ENCODE measurements at places on chromosomes 1 and 21. TPM values are rescaled to one million over a fixed set of nuclear protein-coding genes. Genes with fewer than 3 reads are reported as not detected.
A peak's percentile ranks its signal among the peaks of the same experiment; 100 is the strongest.

UTS2 gene
- total RNA-seq, result not detected

- DNase-seq, result no peak
These were observed 81.5 kb upstream of the UBE2U start for GRCh38 chr1:64121766-64122385.

MIXL1 gene
- not detected for total RNA-seq

DNA sequence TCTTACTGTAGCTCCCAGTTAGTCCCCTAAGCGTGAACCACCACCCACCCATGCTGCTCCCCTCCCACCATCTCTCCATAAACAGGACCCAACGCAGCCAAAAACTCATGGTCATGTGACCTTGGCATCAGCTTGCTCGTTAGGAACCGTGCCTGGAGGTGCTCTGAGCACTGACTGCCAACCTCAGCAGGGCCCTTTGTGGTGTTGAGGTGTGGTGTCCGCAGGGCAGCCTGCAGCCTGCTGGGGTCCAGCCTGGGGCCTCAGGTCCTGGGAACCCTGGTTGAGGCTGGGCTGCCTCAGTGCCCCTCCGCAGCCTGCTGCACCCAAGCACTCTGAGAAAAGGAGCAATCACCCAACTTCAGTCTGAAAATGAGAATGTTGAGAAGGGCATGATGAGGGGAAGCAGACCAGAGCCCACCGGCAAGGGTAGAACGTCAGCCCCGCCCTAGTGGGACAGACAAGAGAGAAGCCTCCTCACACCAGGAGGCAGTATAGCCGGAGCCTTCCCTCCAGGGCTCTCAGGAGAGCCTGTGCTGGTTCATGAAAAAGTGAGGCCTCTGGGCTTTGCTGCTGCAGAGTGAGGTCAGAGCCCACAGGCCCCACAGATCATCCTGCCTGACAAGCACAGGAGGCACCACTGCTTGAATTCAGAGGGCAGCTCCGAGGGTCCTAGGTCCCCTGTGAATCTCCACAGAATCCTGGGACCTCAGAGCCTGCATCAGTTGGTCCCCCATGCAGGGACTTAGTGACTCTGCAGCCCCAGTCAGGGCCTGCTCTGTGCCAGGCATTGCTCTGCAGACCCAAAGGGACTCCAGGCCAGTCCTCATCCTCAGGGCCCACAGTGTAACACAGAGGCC is 4.9 kb upstream of the COL6A2 start:
- H3K4me3 ChIP-seq, result no peak overlapping the region
- DNase-seq, result no peak
- H3K27ac ChIP-seq, result no peak overlapping the region
- no peaks in the 10 kb centered on the region for H3K36me3 ChIP-seq

- no peak overlapping the region for H3K4me3 ChIP-seq
- no peaks in the 10 kb centered on the region for H3K27me3 ChIP-seq
- H3K36me3 ChIP-seq, result no peaks in the 10 kb centered on the region
- H3K27ac ChIP-seq, result no peak overlapping the region
- H3K4me1 ChIP-seq, result no peaks in the 10 kb centered on the region
These were observed 212.8 kb downstream of the DSCAM start for GRCh38 chr21:40634141-40634540.

SPRR2G gene
- total RNA-seq, result not detected

GRCh38 chr1:166489356-166489669 is 322.5 kb upstream of the FAM78B start:
- H3K4me3 ChIP-seq, result peak overlapping the region; percentile 42
- H3K36me3 ChIP-seq, result no peaks in the 10 kb centered on the region
- no peak for DNase-seq
- H3K27ac ChIP-seq, result peak overlapping the region; percentile 92
- no peaks in the 10 kb centered on the region for H3K27me3 ChIP-seq

CNKSR1 gene
- total RNA-seq, result 1.6 TPM

- no peak overlapping the region for H3K27ac ChIP-seq
- no peaks in the 10 kb centered on the region for H3K36me3 ChIP-seq
- no peak for DNase-seq
- no peaks in the 10 kb centered on the region for H3K27me3 ChIP-seq
These were observed 301.6 kb downstream of the HLX start for GRCh38 chr1:221180704-221181368.

DNA sequence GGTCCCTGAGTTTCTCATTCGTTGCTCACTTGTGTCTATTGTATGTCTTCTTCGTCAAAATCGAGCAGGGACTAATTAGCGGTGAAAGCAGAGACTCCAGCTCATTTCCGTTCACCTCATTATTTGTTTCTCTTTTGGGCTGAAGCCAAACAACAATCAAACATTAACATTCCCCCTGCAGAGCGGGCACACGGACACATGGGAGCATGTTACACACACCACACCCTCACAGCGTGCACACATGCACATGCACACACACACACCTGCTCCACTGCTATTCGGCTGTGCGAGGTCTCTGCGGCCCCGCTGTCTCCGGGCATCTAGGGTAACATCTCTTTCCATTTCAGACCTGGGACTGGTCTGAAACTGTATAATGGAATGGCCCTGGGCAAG is 58.5 kb upstream of the LRRC8D start:
- no peaks in the 10 kb centered on the region for H3K36me3 ChIP-seq
- H3K4me3 ChIP-seq, result no peak overlapping the region
- no peak overlapping the region for H3K27ac ChIP-seq
- no peaks in the 10 kb centered on the region for H3K27me3 ChIP-seq
- peaks cover 15% of the 10 kb centered on the region for H3K4me1 ChIP-seq
- DNase-seq, result no peak

GRCh38 chr1:74689621-74690363 is 16.2 kb upstream of the ERICH3 start:
- H3K36me3 ChIP-seq, result no peaks in the 10 kb centered on the region
- no peaks in the 10 kb centered on the region for H3K27me3 ChIP-seq
- no peak overlapping the region for H3K4me3 ChIP-seq
- no peak overlapping the region for H3K27ac ChIP-seq
- DNase-seq, result peak; percentile 27
- H3K4me1 ChIP-seq, result no peaks in the 10 kb centered on the region

DNA sequence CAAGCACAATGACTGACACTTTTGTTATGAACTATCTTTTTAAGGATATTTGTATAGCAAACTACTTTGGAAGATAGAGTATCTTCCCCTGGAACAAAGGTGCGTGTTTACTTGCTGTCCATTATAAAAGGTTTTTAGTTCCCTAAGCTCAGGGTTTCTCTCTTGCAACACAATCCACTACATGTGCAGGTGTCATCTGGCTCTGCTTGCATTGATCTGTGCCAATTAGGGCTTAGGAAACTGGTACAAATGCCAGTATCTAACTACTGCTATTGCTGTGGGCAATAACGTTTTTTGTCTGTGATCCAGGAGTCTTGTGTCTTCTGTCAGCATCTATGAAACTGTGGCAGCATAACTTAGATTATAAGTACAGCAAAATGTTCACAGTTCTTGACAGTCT is 68.3 kb upstream of the ABCD3 start:
- H3K4me3 ChIP-seq, result no peak overlapping the region

GRCh38 chr1:97674517-97674916 is 246.3 kb downstream of the DPYD start:
- no peaks in the 10 kb centered on the region for H3K36me3 ChIP-seq
- DNase-seq, result no peak
- H3K4me3 ChIP-seq, result no peak overlapping the region
- H3K27me3 ChIP-seq, result no peaks in the 10 kb centered on the region
- H3K27ac ChIP-seq, result no peak overlapping the region
- H3K4me1 ChIP-seq, result no peaks in the 10 kb centered on the region

MAP3K7CL gene
- not detected for total RNA-seq

DNA sequence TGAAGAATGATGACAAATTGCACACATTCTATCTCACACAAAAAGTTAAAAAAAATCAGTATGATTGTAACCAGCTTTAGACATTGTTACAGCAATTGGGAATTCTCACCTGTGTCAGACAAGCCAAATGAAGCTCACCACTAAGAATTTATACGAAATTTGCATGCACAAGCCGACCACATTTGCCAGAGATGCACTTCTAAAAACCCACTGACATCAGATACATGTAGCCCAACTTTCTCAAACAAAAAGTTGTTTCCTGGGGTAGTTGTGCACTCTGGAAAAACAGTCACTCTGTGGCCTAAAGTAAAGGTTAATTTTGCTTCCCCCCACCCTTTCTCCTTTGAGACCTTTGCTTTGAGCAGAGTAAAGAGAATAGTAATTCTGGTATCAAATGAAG is 67.9 kb upstream of the IL12RB2 start:
- H3K27me3 ChIP-seq, result no peaks in the 10 kb centered on the region
- no peaks in the 10 kb centered on the region for H3K4me1 ChIP-seq
- no peak overlapping the region for H3K4me3 ChIP-seq

POU3F1 gene
- total RNA-seq, result not detected

DNA sequence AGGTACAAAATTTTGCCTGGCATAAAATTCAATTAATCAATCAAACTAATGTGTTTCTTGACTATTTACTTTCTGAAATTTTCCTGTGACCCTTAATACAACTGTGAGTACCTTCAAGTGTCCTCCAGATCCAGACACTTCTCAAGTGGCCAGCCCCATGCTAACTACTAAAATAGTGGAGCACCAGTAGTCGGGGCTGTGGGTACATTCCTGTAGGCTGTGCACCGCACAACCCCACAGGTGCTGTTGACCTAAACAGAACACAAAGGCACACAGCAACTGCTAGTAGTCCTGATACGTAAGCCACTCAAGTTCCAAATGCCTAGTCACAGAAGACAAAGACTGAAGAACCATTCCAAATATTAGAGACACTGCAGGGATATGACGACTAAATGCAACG is 36.6 kb downstream of the TMEM50B start:
- no peaks in the 10 kb centered on the region for H3K4me1 ChIP-seq
- no peak overlapping the region for H3K4me3 ChIP-seq
- no peak for DNase-seq
- no peaks in the 10 kb centered on the region for H3K27me3 ChIP-seq
- H3K27ac ChIP-seq, result no peak overlapping the region
- peaks cover 9% of the 10 kb centered on the region for H3K36me3 ChIP-seq

- H3K27ac ChIP-seq, result no peak overlapping the region
- no peaks in the 10 kb centered on the region for H3K27me3 ChIP-seq
- no peaks in the 10 kb centered on the region for H3K36me3 ChIP-seq
- no peak overlapping the region for H3K4me3 ChIP-seq
These were observed 80.9 kb downstream of the SLC66A1 start for GRCh38 chr1:19393046-19393445.

GRCh38 chr1:71413441-71414175 is 332.8 kb upstream of the ZRANB2 start:
- no peaks in the 10 kb centered on the region for H3K36me3 ChIP-seq
- H3K4me1 ChIP-seq, result no peaks in the 10 kb centered on the region
- DNase-seq, result no peak
- no peaks in the 10 kb centered on the region for H3K27me3 ChIP-seq
- no peak overlapping the region for H3K4me3 ChIP-seq

CITED4 gene
- total RNA-seq, result 0.89 TPM

DNA sequence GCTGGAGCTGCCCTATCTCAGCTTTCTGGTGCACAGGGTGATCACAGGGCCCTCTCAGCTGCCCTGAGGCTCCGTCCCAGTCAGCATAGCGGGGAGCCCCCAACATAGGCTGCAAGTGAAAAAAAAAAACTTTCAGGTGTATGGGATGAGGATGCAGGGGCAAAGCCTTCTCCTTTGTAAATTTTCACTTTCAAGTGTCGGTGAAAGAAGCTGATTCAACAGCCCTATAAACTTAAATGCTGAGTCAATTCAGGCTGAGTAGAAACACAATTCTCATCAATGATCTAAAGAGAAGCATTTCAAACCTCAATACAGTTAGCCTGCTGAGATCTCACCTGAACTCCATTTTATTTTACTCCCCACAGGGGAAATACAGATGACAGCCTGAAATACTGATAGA is 171.2 kb downstream of the SEC16B start:
- H3K36me3 ChIP-seq, result no peaks in the 10 kb centered on the region
- H3K27me3 ChIP-seq, result no peaks in the 10 kb centered on the region
- DNase-seq, result no peak
- H3K4me3 ChIP-seq, result no peak overlapping the region
- no peaks in the 10 kb centered on the region for H3K4me1 ChIP-seq
- H3K27ac ChIP-seq, result no peak overlapping the region

- H3K27ac ChIP-seq, result no peak overlapping the region
- no peak overlapping the region for H3K4me3 ChIP-seq
- H3K4me1 ChIP-seq, result no peaks in the 10 kb centered on the region
- H3K27me3 ChIP-seq, result no peaks in the 10 kb centered on the region
- DNase-seq, result no peak
These were observed 71.6 kb upstream of the PDC start for GRCh38 chr1:186532466-186532865.

DNA sequence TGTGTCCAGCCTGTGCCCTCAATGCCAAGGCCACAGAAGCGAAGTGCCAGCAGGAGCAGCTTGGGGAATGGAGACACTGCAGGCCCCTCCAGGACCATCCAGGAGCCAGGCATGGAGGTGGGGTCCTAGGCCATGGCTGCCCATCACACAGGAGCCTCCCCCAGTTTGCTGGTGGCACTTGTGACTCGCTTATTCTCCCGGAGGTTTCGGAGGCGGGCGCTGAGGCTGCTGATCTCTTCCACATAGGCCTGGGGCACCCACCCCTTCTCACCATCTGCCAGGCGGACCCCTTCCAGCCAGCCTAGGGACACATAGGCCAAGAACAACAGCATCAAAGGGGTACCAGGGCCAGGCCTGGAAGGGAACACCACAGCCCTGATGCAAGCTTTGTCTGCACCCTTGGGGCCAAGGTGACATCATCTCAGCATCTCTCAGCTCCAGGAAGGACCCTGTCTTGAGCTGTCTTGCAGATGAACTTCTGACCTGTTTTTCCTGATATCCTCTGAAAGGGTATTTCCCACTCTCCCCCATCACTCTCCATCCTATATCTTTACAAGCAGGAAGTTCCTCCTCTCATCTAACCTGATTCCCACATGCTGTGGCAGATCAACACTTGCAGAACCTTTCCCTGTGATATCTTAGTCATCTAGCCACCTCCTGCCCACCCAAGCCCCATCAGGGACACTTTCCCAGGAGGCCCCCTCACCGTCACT is 13.9 kb downstream of the ARHGEF19 start:
- H3K4me3 ChIP-seq, result no peak overlapping the region
- no peak for DNase-seq
- no peak overlapping the region for H3K27ac ChIP-seq

DNA sequence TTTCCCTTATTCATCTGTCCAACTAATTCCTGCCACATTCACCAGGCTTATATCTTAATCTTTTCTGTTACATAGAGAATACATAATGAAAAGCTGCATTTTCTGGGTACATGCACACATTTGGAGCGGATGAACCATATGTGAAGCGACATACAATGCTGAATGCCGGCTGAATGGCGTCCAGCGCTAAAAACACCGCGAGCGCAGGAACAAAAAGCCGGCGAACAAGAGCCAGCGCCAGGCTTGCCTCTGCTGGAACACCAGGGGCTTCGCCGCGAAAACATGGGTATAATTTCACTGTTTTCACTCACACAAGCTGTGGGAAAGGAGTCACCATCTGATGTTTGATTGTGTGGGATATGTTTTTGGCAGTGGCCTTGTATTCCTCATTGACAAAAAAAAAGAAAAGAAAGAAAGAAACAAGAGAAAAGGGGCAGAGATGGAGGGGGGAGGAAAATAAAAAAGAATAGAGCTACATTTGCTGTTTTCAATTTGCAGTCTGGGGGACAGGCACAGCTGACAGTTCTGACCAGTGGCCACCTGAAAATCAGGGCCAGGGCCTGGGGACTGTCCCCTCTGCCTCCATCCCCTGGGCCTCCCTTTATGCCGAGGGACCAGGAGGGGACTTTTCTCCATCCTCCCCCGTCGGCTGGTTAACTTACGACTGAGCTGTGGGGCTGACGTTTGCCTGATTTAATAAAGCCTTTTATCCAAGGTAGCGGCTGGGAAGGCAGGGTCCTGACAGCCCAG is 70.2 kb upstream of the OLIG2 start:
- no peak for DNase-seq
- H3K27me3 ChIP-seq, result peaks cover 56% of the 10 kb centered on the region
- no peaks in the 10 kb centered on the region for H3K36me3 ChIP-seq
- no peak overlapping the region for H3K27ac ChIP-seq
- no peaks in the 10 kb centered on the region for H3K4me1 ChIP-seq

All from K562 (cell line).